GM10248 (cell line): ENCODE measurements at places on chromosomes 4 and X.

GRCh38 chr4:3660086-3660927 lies 105.9 kb upstream of the ADRA2C start:
- no peak for DNase-seq

- no peak for DNase-seq
Measured at GRCh38 chr4:147765121-147765529, 33.2 kb downstream of the ARHGAP10 start.

GRCh38 chr4:157204634-157205244 lies 15.8 kb upstream of the GRIA2 start:
- DNase-seq: peak; percentile 38

DNA sequence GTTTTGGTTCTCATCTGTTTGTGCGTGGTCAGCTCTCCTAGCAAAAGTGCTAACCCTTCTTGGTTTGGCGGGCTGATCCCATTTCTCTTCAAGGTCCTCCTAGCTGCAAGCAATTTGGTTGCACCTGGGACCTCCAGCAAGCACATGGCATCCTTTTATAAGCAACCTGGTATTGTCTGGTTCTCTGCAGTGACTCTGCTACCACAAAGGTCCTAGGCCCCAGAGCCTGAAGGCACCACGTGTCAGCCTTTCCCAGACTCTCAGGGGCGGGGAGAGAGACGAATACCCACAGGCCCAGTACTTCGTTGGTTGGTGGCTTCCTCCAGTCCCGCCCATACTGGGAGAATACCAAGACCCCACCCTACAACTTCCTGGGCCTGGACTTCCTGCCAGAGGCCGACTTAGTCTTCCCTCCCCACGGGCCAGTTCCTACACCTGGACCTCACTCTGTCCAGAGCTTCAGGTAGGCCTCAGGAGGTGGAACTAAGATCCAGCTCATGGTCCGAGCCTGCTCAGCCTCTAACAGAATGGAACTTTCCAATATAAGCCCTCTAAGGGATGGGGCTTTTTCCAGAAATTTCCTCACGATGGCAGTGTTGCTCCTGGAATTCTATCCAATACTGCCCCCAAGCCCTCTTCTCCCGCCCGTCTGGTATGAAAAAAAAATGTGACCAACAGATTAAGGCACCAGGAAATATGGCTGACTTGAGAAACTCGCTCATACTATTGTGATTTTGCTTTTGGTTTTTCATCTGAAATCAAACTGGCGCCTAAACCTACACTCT lies 192.5 kb upstream of the STK26 start:
- DNase-seq: peak; percentile 21

- DNase-seq: no peak
Measured at GRCh38 chr4:5965225-5965624, 53.0 kb downstream of the C4orf50 start.

- DNase-seq: no peak
Measured at GRCh38 chr4:96380106-96380505, 540.2 kb downstream of the PDHA2 start.

DNA sequence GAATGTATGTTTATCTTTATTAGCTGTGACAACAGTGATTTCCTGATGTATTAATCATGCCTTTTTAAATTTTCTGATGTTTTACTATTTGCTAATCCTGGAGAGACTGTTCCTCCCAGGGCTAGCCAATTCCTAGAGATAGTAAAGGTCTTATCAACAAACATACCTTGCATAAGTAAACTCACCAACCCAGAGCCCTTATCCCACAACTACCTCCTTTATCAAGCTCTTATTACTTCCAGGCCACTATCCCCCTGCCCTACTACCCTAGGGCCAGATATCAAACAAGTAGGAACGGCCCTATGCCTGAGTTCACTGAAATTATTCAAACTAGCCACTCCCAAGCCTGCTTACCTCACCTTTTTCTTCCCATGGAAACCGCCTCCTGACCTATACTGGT lies 58.2 kb upstream of the NPNT start:
- no peak for DNase-seq

DNA sequence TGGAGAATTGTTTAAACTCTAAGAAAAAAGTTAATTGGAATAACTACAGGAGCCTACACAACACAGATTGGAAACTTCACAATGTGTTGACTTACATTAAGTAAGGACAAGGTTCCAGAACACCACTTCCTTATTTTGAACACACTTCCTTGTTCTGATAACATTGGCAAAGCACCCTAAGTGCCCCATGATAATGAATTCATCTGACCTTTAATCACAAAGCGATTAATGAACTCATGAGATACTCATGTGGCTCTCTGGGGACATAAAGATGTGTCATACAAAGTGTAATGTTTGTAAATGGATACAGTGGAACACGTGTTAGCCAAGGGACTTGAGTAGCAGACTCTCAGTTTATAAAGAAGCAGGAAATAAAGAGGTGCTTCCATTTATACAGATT lies 69.0 kb upstream of the ATOH1 start:
- DNase-seq: no peak

GRCh38 chr4:122053186-122053585 lies 98.9 kb upstream of the BLTP1 start:
- no peak for DNase-seq
